ENCODE measurements at places on chromosomes 4 and X. TPM values are rescaled to one million over a fixed set of nuclear protein-coding genes. Genes with fewer than 3 reads are reported as not detected.

The ARHGAP24 gene
- total RNA-seq: 2.6 TPM

GRCh38 chrX:22247169-22247568 is 25.5 kb upstream of the CBLL2 start:
- H3K4me3 ChIP-seq: no peak overlapping the region
- no peak for DNase-seq
- H3K4me1 ChIP-seq: peaks cover 11% of the 10 kb centered on the region
- H3K27me3 ChIP-seq: peaks cover 51% of the 10 kb centered on the region

The TEX13B gene
- not detected for total RNA-seq

DNA sequence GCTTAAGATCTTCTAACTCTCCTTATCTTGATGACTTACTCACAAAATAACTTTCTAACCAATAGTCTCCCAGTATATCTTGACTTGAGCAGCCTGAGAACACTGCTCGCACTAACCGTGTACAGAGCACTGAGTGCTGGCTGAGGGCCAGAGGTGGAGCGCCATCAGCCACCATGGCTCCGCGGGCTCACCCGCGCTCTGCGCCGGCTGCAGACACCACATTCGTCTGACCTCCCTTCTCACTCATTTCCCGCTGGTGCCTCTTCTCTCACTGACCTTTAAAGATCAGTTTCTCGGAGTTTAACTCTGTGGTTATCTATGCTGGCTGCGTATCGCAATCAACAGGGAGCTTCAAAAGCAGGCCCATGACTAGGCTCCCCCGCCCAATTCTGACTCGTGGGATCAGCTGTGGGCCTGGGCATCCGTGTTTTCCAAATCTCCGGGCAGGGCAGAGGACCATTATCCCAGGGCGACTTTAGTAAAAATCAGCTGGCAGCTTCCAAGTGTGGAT is 78.6 kb downstream of the HAUS3 start:
- H3K4me3 ChIP-seq: no peak overlapping the region
- no peak overlapping the region for H3K27ac ChIP-seq
- no peaks in the 10 kb centered on the region for H3K27me3 ChIP-seq
- DNase-seq: no peak
- H3K4me1 ChIP-seq: no peaks in the 10 kb centered on the region

- H3K27ac ChIP-seq: no peak overlapping the region
- H3K36me3 ChIP-seq: peaks cover 31% of the 10 kb centered on the region
- H3K27me3 ChIP-seq: no peaks in the 10 kb centered on the region
- no peaks in the 10 kb centered on the region for H3K4me1 ChIP-seq
Observed at GRCh38 chr4:962231-963208, 10.8 kb downstream of the DGKQ start.

DNA sequence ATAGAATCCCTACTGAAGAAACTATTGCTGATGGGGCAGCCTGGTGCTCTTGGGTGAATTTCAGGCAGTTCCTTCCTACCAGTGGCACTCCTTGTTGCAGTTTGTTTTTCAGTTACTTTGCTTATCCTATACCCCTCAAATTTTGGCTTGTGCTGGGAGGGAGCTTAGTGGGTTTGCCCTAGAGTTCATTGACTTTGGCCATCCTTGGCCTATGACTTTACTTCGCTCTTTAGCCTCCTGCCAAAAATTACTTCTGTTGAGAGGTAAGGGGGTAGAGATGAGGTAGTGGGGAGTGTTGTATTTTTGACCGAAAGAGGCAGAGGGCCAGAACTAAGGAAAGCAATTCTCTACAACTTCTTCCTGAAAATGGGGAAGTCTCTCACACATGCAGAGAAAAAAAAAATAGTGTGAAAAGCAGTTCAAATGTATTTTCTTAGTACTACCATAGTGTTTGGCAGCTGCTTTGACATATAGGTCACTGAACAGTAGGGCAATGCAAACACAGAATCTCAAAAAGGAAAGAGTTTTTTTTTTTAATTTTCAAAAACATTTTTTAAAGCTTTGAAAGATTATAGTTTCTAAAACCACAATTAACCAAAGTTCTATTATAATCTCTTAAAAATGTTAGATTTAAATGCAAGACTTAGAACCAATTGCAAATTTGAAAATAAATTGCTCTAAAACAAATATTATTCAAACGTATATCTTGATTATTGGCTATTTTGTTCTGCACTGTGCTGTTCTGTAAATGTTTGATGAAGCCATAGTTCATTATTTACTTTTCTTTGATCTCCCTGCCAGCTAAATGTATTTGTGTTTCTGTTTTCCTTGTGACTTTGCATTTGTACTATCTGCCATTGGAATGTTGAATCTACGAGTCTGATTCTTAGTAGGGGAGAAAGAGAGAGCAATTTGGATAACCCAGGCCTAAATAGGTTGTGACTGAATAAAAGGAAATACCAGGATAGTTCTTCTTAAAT is 73.6 kb downstream of the DCK start:
- H3K4me3 ChIP-seq: no peak overlapping the region
- no peaks in the 10 kb centered on the region for H3K27me3 ChIP-seq
- H3K4me1 ChIP-seq: no peaks in the 10 kb centered on the region
- no peak for DNase-seq
- H3K36me3 ChIP-seq: no peaks in the 10 kb centered on the region

GRCh38 chrX:15559227-15559626 is 41.5 kb downstream of the ACE2 start:
- DNase-seq: no peak
- H3K4me3 ChIP-seq: no peak overlapping the region
- peaks cover 65% of the 10 kb centered on the region for H3K27me3 ChIP-seq
- no peaks in the 10 kb centered on the region for H3K4me1 ChIP-seq

- no peaks in the 10 kb centered on the region for H3K27me3 ChIP-seq
- H3K27ac ChIP-seq: no peak overlapping the region
- no peaks in the 10 kb centered on the region for H3K36me3 ChIP-seq
- DNase-seq: no peak
- no peak overlapping the region for H3K4me3 ChIP-seq
Observed at GRCh38 chrX:66203114-66203513, 39.1 kb downstream of the HEPH start.

DNA sequence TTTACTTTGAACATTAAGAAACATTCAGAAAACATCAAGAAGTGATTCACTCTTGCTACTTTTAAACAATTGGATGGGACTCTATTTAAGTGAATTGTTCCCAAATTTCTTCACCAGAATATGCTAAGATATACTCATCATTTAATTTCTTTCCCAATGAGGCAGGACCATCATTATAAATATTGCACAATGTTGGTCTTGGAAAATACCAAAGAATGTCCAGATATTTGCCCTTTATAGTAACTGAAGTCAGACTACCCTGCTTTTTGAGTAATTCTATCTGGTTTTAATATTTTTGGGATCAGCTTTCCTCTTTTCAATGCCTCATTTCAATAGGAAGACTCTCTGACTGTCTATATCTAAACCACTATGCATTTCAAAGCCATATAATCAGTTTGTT is 129.4 kb upstream of the TENM3 start:
- H3K4me3 ChIP-seq: no peak overlapping the region
- no peaks in the 10 kb centered on the region for H3K4me1 ChIP-seq
- H3K27ac ChIP-seq: no peak overlapping the region
- no peaks in the 10 kb centered on the region for H3K27me3 ChIP-seq
- H3K36me3 ChIP-seq: no peaks in the 10 kb centered on the region

The VCX2 gene
- not detected for total RNA-seq

GRCh38 chrX:125005863-125006262 is 313.8 kb upstream of the TEX13C start:
- no peaks in the 10 kb centered on the region for H3K4me1 ChIP-seq
- DNase-seq: no peak
- H3K36me3 ChIP-seq: no peaks in the 10 kb centered on the region
- no peak overlapping the region for H3K27ac ChIP-seq

DNA sequence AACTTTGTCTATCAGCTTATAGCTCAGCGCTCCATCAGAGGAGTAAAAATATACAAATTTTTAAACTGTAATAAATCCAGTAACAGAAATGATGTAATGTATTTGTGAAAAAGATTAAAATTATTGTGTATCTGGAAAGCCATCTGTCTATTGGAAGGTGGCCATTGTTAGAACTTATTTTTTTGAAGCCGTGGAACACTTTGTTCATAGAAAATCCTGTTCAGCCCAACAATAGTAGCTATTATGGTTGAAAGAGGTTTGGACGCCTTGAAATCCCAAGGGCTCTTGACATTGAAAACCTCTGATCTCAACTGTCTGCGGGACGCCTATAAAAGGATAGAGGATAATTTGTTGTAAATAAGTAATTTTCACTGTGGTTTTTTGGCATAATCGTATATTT is 98.3 kb downstream of the RAPGEF2 start:
- H3K4me1 ChIP-seq: peaks cover 11% of the 10 kb centered on the region
- peaks cover 14% of the 10 kb centered on the region for H3K36me3 ChIP-seq
- no peak overlapping the region for H3K4me3 ChIP-seq
- no peak overlapping the region for H3K27ac ChIP-seq

The GPRIN3 gene
- total RNA-seq: not detected

The PNMA3 gene
- not detected for total RNA-seq

The CXCL3 gene
- total RNA-seq: 9.8 TPM

DNA sequence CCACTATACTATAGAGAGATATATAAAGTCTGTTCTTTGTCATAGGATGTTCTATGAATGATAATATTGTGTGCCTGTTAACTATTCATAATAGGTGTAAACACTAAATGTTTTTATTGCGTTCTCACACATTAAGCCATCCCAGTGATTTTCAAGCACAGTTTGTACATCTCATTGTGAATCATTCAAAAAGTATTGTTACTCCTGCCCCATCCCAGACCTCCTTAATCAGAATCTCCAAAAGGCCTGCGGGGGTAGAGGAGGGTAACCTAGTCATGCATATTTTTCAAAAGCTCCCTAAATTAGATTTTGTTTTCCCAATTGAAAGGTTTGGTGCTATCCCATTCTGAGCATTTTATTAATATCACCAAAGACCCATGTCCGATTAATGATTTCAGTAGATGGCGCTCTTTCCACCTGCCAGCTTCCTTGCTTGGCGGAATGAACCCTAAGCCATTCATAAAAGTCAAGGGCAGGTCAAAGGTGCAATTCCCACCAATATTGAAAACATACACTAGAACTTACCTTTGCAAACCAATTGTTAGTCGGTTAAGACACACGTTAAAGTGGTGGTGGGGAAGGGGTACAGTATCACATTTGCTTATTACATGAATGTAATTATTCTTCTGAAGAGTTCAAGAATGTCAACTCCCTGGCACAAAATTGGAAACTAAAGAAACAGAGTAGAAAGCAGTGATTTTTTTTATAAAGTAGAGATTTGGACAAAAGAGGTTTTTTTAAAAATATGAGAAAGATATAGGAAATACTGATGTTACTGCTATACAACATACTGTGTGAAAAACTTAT is 5.8 kb upstream of the TET2 start:
- no peak overlapping the region for H3K4me3 ChIP-seq
- H3K27me3 ChIP-seq: no peaks in the 10 kb centered on the region
- H3K36me3 ChIP-seq: no peaks in the 10 kb centered on the region
- peaks cover 7% of the 10 kb centered on the region for H3K4me1 ChIP-seq
- DNase-seq: peak; percentile 62

The PAGE1 gene
- not detected for total RNA-seq

DNA sequence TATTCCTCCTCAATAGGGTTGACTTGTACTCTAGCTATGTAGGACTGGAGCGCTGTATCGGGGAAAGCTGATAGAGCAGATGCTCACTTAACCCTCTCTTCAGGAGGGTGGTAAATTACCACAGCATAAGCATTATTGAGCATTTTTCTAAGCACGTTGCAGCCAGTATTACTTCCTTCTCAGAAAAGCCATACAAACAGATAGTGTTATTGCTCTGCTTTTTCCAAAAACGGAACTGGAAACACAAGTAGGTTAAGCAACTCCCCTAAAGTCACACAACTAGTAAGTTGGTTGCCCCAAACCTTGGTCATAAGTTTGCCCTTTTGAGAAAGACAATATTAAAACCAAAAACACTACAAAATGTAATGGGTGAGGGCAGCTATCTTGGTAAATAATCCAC is 73.9 kb downstream of the REELD1 start:
- H3K4me3 ChIP-seq: no peak overlapping the region
- H3K27me3 ChIP-seq: no peaks in the 10 kb centered on the region
- H3K27ac ChIP-seq: no peak overlapping the region
- no peaks in the 10 kb centered on the region for H3K4me1 ChIP-seq
- no peaks in the 10 kb centered on the region for H3K36me3 ChIP-seq

GRCh38 chrX:51892921-51893745 is at the start of gene MAGED1:
TSS of gene MAGED1 (plus strand) at chrX:51893623. CDS start at chrX:51894305, 682 bp downstream.
- DNase-seq: peak; percentile 87
- peaks cover 15% of the 10 kb centered on the region for H3K27me3 ChIP-seq
- peaks cover 6% of the 10 kb centered on the region for H3K4me1 ChIP-seq

The BMP2K gene
- 47.3 TPM for total RNA-seq

DNA sequence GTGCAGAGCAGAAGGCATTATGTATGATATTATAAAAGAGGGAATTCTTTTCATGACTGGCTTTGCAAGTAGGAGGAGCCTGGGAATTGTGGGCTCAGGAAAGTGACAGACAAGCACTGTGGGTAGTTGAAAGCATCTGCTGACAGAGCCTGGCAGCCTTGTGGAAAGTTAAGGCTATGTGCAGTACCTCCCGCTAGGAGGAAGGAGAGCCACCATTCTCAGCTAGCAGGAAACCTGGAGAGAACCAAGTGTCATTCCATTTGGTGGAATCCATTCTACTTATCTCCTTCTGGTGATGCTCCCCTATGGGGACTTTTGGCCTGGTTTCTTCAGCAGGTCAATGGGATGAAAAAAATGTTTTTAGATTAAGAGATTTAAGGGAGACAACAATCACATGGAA is 81.8 kb downstream of the ASB9 start:
- peaks cover 73% of the 10 kb centered on the region for H3K27me3 ChIP-seq
- H3K4me3 ChIP-seq: no peak overlapping the region
- H3K4me1 ChIP-seq: no peaks in the 10 kb centered on the region
- no peak for DNase-seq
- no peaks in the 10 kb centered on the region for H3K36me3 ChIP-seq
- H3K27ac ChIP-seq: no peak overlapping the region

The SLC7A11 gene
- 153 TPM for total RNA-seq

GRCh38 chr4:87103691-87104187 is 116.7 kb downstream of the KLHL8 start:
- no peaks in the 10 kb centered on the region for H3K27me3 ChIP-seq
- H3K36me3 ChIP-seq: peaks cover 56% of the 10 kb centered on the region
- peaks cover 33% of the 10 kb centered on the region for H3K4me1 ChIP-seq

DNA sequence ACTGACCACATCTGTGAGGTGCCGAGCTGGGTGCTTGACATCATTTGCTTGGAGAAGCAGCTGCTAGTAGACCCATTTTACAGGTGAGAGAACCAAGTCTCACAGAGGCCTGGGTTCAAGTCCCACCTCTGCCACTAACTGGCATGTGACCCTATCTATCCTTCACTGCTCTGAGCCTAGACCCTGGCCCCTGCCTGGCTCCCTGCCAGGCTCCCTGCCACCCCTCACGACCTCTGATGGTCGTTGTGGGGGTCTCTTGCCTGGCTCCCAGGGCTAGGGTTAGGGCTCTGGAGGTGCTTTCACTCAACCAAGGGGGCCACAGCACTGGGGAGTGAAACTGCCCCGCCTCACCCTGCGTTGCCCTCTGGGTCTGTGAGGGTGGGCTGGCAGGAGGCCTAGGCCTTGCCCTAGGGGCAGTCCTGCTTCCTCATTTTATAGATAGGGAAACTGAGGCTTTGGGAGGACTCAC is 7.2 kb upstream of the ADD1 start:
- no peaks in the 10 kb centered on the region for H3K27me3 ChIP-seq
- H3K36me3 ChIP-seq: peaks cover 26% of the 10 kb centered on the region
- no peaks in the 10 kb centered on the region for H3K4me1 ChIP-seq
- H3K4me3 ChIP-seq: no peak overlapping the region
- no peak for DNase-seq
- no peak overlapping the region for H3K27ac ChIP-seq

- no peak for DNase-seq
- H3K4me1 ChIP-seq: peaks cover 6% of the 10 kb centered on the region
- no peak overlapping the region for H3K4me3 ChIP-seq
- no peaks in the 10 kb centered on the region for H3K27me3 ChIP-seq
- no peak overlapping the region for H3K27ac ChIP-seq
Observed at GRCh38 chrX:63934791-63935190, 149.8 kb upstream of the ARHGEF9 start.

GRCh38 chr4:74370912-74371311 is 6.0 kb downstream of the EREG start:
- H3K4me1 ChIP-seq: peaks cover 35% of the 10 kb centered on the region
- H3K4me3 ChIP-seq: no peak overlapping the region
- H3K27me3 ChIP-seq: no peaks in the 10 kb centered on the region
- peak; percentile 84 for DNase-seq

All from MCF 10A (cell line).